ENCODE measurements at places on chromosomes 1 and 21.
A peak's percentile ranks its signal among the peaks of the same experiment; 100 is the strongest.

- no peak for DNase-seq
Observed at GRCh38 chr1:215394084-215394991, 172.8 kb upstream of the KCTD3 start.

- no peak for DNase-seq
Observed at GRCh38 chr1:70426154-70427131, 15.4 kb downstream of the CTH start.

DNA sequence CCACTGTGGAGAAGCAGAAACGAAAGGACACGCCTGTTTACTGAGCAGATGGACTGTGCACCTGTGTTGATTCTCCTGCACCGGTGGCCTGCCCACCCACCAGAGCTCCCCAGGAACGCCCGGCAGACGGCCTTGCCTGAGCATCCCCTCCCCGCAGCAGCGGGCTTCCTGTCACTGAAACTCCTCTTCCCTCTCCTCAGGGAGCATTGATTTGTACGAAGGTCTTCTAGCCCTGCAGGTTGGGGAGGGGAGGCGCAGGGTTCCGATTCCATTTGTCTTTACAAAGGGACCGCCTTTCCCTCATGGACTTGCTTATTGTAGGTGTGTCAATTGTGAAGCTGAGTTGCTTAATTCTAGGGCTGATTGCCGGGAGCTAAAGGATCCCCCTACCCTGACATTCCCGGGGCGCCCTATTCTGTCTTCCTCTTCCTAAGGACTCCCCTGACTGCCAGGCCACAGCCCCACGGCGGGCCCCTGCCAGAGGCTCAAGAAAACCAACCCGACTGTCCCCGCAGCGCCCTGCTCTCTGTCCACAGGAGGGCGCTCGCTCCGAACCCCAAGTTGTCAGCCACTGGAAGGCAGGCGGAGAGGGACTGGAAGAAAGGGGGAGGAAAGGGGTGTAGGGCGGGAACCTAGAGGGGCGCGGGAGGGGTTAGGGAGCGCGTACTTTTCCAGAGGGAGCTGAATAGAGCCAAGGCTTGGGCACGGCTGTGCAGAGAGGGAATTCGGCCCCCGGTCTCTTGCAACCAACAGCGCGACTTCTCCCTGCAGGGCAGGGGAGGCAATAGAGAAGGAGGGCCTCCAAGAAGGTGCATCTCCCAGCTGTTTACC, 2.8 kb downstream of the S100A6 start:
- peak; percentile 58 for DNase-seq

DNA sequence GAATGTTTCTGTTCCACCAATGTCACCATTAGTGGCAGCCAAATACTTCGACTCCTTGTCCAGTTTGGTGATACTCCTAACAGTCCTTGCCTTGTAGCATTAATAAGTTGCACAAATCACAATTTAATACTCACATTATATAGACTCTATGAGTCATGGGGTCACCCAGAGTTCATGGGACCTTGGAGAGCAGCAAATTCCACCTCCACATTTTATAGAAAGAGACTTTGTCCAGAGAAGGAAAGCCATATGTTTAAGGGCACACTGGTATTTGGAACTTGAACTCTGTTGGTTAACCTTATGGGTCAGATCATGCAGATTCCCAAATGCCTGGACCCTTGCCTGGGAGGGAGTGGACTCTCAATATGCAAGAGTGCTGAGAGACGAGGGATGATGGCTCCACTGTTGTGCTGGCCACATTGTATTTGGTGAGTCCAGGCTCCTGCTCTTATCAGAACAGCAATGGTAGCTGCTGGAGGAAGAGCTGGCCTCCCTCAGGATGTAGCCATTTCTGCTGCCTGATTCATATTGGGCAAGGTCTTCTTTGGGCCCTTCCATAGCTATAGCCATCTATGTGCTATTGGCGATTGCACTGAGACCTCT, 30.6 kb downstream of the DNAJC6 start:
- no peak for DNase-seq

DNA sequence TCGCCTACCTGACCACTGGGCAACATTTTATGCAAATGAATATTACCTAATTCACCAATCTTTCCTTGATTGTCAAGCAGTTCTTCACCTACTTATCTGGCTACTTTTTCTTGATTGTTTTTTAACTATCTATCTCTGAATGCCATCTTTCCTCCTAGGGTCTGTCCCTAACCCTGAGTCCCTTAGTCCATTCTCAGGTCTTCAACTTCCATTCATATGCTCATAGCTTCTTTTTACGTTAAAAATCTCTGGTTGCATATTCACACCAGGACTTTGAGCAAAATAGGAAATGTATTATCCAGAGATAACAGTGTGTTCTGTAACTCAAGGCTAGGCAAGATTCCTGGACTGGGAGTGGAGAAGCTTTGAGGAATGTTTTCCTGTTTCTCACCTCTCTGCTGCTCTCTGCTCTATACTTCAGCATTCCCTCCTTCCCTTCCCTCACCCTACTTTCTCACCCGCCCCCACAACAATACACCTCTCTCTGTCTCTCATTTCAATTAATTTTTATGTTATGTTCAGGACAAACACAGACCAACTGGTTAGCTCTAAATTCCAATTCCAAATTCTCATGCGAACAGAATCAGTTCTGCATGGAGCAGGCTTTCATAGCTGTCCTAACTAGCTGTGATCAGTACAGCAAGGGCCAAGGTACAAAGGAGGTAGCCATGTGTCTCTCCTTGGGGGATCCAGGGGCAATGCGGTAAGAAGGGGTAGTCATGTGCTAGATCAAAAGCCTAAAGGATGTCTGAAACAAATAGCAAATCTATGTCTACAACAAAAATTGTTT, 278.4 kb downstream of the USH2A start:
- DNase-seq, result no peak

DNA sequence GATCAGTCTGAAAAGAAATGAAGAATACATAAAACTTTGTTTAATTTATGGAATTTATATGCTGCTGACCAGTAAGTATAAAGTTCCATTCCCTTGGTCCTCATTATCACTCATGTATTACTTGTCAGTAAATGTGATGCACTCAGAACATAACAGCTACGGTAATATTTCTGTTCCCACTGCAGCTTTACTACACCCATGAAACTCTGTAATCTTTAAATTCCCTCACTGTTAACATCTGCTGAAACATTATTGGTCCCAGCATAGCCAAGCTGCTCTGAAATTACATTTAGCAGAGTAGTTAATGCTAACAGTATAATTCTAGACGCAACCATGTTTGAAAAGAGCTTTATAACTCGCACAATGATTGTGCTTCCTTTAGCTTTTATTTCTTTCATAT, 238.4 kb downstream of the GPATCH2 start:
- no peak for DNase-seq

DNA sequence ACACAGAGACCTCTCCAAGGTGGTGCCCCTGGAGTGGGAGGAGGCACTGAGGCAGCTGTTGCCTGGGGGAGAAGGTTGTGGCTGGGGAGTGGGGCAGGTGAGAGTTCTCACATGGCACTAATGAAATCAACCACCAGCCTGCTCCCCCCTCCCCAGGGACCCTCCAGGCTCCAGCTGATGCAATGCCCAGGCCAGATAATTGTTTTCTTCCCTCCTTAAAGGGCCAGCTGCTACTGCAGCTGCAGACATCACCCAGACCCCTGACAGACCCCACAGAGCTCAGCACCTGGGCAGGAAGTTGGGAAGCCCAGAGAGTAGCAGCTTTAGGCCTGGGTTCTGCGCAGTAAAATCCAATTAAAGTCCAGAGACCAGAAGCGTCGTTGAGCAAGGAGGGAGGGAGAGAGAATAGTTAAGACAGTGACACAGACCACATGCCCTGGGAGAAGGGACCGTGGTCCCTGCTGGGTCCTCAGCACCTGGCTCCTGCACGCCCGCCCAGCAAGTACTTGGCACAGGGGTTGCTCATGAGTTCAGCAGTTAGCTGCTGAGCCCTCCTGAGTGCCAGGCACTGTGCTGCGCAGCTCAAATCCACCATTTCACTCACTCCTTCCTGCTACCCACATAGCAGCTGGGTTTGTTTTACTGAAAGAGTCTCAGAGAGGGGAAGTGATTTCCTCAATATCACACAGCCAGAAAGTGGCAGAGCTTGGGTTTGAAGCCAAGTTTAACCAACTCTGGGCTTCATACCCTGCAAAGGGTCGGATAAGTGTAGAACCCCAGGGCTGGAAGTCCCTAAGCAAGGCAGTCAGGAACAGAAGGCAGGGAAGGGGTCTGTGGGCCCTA, 1.9 kb downstream of the RIMS3 start:
- no peak for DNase-seq

- DNase-seq, result no peak
Observed at GRCh38 chr1:25134801-25135461, 97.4 kb downstream of the SYF2 start.

- no peak for DNase-seq
Observed at GRCh38 chr21:44303490-44303981, 3.7 kb downstream of the PFKL start.

DNA sequence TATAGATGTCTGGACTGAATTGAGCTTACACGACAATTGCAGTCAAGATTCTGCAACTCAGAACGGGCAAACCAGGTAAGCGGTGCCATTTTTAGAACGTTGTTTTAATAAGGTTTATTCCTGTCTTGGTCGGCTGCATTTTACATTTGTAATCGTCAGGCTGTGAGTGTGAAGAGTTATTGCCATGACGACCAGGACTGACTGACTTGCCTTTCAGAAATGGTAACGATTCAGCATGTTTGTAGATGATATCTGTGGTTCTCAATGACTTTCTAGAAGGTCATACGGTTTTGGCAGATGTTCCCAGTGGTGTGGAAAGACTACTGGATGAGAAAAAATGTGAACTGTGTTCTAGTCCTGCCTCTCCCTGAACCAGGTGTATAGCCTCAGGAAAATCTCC, 271.3 kb upstream of the B3GALT2 start:
- DNase-seq, result no peak

GRCh38 chr1:64599242-64599641, 129.3 kb downstream of the CACHD1 start:
- no peak for DNase-seq

DNA sequence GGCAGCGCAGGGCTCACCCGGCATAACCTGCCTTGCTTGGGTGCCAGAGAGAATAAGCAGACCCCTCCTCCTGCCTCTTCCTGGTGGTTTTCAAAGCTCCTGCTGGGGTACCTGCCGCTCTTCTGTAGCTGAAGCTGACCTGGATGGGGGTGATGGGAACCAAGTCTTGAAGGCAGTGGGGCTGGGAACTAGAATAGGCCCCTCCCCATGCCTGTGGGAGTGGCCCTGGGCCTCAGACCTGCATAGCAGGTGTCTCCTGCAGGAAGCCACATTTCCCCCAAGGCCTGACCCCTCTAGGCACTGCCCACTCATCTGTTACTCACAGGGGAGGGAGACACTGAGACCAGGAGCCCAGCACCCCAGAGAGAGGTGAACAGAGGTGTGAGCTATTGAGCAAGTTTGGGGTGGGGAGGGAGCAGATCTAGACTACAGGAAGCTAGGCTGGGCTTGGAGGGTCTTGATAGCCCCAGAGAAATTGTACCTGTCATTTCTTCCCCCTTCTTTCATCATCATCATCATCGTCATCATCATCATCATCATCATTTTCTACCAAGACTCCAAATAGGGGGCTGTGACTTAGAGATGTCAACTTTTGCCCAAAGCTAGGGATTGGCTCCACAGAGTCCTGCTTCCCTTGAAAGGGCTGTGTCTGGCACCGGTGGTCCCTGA, 10.1 kb downstream of the PADI1 start:
- no peak for DNase-seq

DNA sequence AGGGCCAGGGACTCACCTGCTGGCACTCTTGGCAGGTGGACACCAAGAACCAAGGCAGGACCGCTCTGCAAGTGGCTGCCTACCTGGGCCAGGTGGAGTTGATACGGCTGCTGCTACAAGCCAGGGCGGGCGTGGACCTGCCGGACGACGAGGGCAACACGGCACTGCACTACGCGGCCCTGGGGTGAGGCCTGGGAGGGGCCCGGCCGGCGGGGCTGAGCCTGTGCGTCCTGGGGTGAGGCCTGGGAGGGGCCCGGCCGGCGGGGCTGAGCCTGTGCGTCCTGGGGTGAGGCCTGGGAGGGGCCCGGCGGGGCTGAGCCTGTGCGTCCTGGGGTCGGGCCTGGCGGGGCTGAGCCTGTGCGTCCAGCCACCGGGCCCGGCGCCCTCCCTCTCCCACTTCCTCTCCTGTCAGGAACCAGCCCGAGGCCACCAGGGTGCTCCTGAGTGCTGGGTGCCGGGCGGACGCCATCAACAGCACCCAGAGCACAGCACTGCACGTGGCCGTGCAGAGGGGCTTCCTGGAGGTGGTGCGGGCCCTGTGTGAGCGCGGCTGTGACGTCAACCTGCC, 4.6 kb upstream of the MMP23B start:
- no peak for DNase-seq

- DNase-seq, result no peak
Observed at GRCh38 chr1:31915438-31915837, 22.7 kb downstream of the PTP4A2 start.

- no peak for DNase-seq
Observed at GRCh38 chr1:230114237-230114651, 47.2 kb downstream of the GALNT2 start.

DNA sequence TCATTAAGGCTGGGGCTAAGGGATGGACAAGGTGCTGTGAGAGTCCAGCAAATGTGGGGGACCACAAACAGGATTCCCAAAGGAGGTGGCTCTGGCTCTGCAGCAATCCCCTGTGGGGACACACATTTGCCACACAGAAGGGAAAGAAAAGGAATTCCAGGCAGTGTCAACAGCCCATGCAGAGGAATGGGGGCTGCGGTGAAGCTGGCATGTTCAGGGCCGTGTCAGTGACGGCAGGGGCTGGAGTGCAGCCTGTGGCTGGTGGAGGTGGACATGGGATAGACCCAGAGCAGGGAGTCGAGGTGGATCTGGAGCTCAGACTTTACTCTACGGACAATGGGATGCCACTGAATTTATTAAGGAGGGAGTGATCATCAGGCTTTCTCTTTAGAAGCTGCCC, 183.2 kb downstream of the TRABD2B start:
- DNase-seq, result no peak

DNA sequence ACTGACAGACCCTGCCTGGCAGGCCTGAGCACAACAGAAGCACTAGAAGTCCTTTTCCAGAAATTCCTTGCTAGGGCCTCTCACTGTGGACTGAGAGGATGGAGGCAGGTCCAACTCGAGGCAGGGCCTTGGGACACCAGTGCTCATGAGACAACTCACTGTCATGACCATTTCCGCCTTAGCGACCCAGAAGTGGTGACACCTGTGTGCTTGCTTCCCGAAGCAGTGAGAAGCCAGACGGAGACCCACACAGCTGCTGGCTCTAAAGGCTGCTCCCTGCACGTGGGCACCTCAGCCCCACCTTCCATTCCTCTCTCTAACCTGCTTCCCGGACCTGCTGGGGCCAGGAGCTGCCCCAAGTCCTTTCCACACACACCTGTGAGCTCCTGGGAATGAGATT, 33.0 kb downstream of the KCNC4 start:
- DNase-seq, result no peak

DNA sequence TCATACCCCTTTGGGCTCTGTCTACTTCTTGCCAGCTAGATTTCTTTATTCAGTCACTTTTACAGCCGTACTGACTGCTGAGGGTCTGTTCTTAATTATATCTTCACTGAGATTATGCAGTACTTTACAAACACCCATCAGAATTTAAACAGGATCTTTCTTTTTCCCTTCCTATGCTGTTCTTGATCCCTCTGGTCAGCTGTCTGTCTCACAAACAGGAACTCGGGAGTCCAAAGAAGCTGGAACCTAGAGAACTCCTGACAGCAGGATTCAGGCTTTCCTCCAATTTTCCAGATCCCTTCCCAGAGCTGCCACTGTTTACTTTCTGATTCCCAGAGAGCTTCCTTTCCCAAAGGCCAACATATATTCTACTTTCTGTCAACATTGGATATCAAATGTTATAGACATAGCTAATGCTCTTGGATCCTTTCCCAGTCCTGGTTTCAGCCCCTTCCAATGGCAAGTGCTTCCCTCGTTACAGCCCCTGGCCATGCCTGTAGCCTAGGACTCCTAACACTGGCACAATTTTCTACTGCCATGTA, 59.5 kb downstream of the ATP2B4 start:
- DNase-seq, result no peak
